Dermis microvascular lymphatic vessel endothelial cell (primary cell): ENCODE measurements at places on chromosomes 3 and 15. TPM values are rescaled to one million over a fixed set of nuclear protein-coding genes. Genes with fewer than 3 reads are reported as not detected.

The NEK11 gene
- total RNA-seq: 1.7 and 2.3 TPM in 2 replicates

The EIF4G1 gene
- 212 and 278 TPM in 2 replicates for total RNA-seq

The EXD1 gene
- total RNA-seq: under 0.01 TPM in 1 of 2 replicates, not detected in the other

The SEMA6D gene
- total RNA-seq: 0.39 and 1.5 TPM in 2 replicates

The SAXO2 gene
- total RNA-seq: 0.26 and 0.38 TPM in 2 replicates

The AAGAB gene
- total RNA-seq: 38.5 and 39.3 TPM in 2 replicates

The CYP11A1 gene
- not detected in 2 replicates for total RNA-seq

The HHLA2 gene
- not detected in 2 replicates for total RNA-seq

The MEGF11 gene
- total RNA-seq: not detected in 2 replicates

The GOLGA8S gene
- 0.13 TPM in 1 of 2 replicates, not detected in the other for total RNA-seq

The THSD4 gene
- total RNA-seq: 13.1 and 25.4 TPM in 2 replicates

The RAP2B gene
- 21.6 and 22.1 TPM in 2 replicates for total RNA-seq

- DNase-seq: no peak
Observed at GRCh38 chr3:20141851-20142250, 44.2 kb downstream of the SGO1 start.

DNA sequence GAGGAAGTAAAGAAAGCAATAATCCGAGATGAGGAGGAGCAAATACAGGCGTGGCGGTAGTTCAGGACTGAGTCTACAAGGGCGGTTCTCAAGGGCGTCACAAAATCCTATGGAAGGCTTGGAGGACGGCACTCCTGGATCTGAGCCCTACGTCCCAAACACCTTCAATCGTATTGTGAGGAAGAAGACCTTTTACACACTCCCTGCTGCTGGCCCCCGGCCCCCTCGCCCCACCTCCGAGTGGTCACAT is 747 bp downstream of the PLD1 start:
- peak; percentile 90 for DNase-seq

- no peak for DNase-seq
Observed at GRCh38 chr15:43255376-43255775, 11.4 kb downstream of the TGM5 start.

GRCh38 chr3:105661461-105661860 is 207.4 kb downstream of the CBLB start:
- no peak for DNase-seq

DNA sequence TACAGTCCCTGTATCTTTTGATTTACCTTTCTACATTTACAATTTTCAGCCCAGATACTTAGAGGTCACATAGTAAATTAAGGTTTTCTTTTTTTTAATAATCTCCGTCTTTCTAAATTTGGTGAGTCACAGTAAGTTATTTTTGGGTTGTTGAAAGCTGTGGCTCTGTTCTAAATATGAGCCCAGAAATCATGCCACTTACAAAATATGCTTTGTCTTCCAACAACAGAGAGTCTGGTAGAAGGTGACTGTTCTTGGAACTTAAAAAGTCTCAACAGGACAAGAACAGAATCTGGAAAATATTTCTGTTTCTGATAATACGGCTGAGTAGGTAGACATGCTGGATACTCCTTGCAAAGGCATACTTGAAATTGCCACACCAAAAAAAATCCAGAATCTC is 16.0 kb downstream of the GOLGA8S start:
- no peak for DNase-seq

GRCh38 chr3:142029791-142030190 is 119.6 kb downstream of the TFDP2 start:
- no peak for DNase-seq

GRCh38 chr15:47258521-47258920 is 458.8 kb upstream of the SEMA6D start:
- no peak for DNase-seq

DNA sequence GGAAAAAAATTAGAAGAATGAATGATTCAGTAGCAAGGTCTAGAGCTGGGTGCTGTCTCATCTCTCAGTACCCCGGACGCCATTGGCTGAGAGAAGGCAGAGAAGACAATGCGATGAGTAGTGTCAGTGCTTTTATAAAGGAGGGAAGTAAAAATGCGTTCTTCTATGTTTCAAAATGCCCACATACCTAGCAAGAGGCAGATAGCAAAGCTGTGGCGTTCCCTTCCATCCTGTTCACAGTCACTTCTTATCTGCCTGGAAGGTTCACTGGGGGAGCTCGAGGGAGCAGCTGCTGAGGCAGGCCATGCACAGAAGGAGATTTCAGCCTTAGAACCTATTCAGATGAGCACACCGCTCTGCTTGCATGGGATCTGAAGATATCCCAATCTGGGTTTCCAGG is 234.0 kb downstream of the RPLP1 start:
- DNase-seq: no peak

GRCh38 chr3:143770391-143770790 is 77.9 kb downstream of the SLC9A9 start:
- DNase-seq: no peak

DNA sequence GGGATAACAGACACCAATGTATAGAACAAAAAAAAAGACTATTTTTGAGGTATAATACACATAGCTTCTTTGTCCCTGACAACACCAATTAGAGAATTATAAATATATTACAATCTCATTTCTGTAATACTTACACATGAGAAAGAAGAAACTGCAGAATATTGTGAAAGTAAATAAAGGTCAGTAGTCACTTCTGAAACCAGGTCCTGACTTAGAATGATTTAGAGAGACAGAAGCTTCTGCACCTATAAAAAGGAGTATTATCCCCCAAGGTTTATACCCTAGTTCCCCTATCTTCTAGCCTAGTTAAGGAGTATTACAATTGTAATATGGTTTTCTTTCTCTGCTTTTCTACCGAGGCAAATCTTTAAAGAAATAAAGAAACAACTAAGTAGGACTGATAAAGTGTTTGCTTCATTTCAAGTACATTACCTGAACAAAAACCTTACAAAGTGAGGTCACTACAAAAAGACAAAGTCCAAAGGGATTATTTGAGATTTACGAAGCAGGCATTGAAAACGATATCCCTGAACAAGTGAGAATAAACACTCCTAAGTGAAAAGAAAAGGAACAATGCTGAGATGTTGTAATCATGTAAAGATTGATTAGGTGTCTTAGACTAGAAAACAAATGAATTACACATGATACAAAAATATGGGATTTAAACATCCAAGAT is 103.0 kb downstream of the GBE1 start:
- DNase-seq: no peak

DNA sequence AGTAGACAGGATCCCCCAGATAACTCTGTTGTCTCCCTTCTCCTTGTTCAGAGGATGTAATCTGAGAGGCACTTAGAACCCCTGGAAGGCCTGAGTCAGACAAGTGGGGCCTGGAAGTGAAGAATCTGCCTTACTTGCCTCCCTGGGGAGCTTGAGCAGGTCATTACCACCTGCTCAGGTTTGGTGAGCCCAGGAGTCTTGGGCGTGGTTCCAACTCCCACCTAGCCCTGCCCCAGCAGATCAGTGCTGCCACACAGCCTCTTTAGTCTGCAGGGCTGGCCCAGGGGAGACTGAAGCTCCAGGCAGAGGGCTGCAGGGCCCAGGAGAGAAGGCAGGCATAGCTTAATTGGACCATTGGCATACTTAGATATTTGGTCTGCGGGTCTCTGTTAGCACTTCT is 230.0 kb downstream of the ERC2 start:
- no peak for DNase-seq

GRCh38 chr3:107938143-107938542 is 152.7 kb downstream of the CD47 start:
- DNase-seq: peak; percentile 44

GRCh38 chr3:117754841-117755240 is 1045.3 kb downstream of the TUSC7 start:
- DNase-seq: no peak

GRCh38 chr15:56732135-56732885 is 999 bp downstream of the ZNF280D start:
- peak; percentile 43 for DNase-seq

GRCh38 chr15:85112997-85113396 is 131.3 kb downstream of the PDE8A start:
- no peak for DNase-seq

DNA sequence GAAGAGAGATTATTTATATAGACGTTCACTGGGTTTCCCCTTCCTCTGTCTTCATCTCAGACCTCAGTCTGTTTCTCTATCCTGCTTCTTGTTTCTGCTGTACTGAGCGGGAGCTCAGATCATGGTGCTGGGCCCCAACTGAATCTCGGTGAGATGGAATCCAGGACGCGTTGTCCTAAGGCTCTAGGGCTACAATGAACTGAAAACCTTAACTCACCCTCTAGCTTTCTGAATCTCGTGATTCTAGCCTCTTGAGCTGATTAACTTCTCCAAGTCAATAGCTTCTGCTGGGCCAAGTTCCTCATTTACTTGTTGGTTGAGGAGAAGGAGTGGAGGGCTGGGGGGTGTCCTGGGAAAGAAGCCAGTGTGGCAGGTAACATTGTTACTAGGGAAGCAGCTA is 32.7 kb upstream of the MAP3K13 start:
- DNase-seq: no peak
